ENCODE measurements at places on chromosomes 1 and 21.

DNA sequence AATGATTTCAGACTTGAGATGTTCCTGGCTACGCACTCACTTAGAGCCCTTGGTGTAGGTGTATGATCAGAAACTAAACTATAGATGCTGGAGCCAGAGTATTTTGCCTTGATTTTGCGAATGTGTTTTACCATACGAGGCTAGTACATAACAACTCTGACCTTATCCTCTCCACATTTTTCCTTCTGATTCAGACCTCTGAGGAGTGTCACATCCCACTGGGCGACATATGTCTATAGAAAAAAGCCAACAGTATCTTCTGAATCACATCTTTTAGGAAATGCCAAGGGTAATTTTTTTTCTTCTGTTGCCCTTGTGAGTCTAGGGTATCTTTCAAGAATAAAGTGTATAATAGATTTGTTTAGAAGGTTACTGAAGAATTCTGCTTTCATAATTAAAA is 49.6 kb downstream of the AK4 start:
- DNase-seq: no peak
- H3K4me1 ChIP-seq: no peaks in the 10 kb centered on the region
- no peak overlapping the region for H3K4me3 ChIP-seq
- H3K27ac ChIP-seq: no peak overlapping the region
- no peaks in the 10 kb centered on the region for H3K36me3 ChIP-seq
- no peaks in the 10 kb centered on the region for H3K27me3 ChIP-seq

GRCh38 chr1:99384021-99384420 is 119.7 kb downstream of the PLPPR4 start:
- H3K27me3 ChIP-seq: no peaks in the 10 kb centered on the region
- H3K27ac ChIP-seq: no peak overlapping the region
- DNase-seq: no peak
- H3K4me3 ChIP-seq: no peak overlapping the region

DNA sequence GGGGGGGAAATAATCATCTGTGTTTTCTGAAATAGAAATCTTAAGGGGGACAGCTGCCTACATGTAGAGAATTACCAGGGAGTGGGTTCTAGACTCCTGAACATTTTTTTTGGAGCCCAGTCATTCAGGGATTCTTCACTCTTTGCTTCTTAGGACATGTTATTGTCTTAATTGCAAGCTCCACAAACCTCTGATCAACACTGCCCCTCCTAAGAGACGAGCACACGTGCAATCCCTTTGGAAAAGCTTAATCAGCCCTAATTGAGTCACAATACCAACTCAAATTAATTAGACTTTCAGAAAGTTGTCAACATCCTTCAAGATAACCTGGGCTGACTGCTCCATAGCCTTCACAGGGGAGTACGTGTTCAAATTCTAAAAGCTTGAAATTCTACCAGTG is 21.4 kb downstream of the RGS8 start:
- no peak for DNase-seq
- no peak overlapping the region for H3K27ac ChIP-seq
- no peaks in the 10 kb centered on the region for H3K4me1 ChIP-seq
- no peak overlapping the region for H3K4me3 ChIP-seq
- H3K27me3 ChIP-seq: no peaks in the 10 kb centered on the region

DNA sequence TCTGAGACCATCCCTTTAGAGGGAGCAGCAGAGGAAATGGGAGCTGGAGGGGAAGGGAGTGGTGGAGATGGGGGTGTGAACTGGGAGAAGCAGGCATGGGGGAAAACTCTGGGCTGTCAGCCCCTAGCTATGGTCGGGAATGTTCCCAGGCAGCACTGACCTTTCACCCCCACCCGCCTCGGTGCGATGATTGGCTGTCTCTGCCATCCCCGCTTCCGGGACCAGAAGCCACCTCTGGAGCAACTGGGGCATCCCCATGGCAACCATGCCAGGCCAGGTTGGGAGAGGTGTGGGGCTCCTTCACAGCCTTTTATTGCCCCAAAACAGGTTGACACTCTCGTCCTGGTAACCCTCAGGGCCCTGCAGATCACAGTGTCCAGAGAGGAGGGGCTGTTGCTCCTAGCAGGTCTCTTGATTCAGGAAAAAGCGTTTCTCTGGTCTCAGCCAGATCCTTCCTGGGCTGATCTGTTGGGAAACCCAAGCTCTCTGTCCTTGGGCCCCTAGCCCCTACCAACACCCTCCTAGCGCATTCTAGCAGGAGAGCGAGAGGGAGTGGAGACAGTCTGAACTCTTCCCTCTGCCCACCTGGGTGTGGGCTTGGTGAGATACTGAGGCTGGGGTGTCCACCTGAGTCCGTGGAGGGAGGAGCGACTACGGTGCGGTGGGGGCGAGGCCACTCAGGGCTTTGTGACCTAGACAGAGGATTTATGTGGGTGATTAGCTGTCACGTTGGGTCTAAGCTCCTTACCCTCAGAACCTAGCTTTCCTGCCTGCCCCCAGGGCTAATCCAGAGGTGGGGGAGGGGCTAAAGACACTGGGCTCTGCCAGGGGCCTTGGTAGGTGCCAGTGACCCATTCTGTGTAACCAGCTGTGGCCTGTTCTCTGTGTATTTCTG is 12.2 kb upstream of the SLC6A9 start:
- DNase-seq: no peak
- H3K27me3 ChIP-seq: no peaks in the 10 kb centered on the region
- H3K27ac ChIP-seq: no peak overlapping the region
- H3K4me1 ChIP-seq: peaks cover 17% of the 10 kb centered on the region
- no peaks in the 10 kb centered on the region for H3K36me3 ChIP-seq

GRCh38 chr1:94553323-94553730 is 11.8 kb upstream of the F3 start:
- DNase-seq: no peak
- no peaks in the 10 kb centered on the region for H3K4me1 ChIP-seq
- H3K27ac ChIP-seq: no peak overlapping the region
- H3K36me3 ChIP-seq: no peaks in the 10 kb centered on the region

GRCh38 chr1:210003501-210003900 is 65.5 kb downstream of the SYT14 start:
- no peak for DNase-seq
- H3K4me1 ChIP-seq: no peaks in the 10 kb centered on the region
- no peaks in the 10 kb centered on the region for H3K36me3 ChIP-seq
- no peak overlapping the region for H3K4me3 ChIP-seq

DNA sequence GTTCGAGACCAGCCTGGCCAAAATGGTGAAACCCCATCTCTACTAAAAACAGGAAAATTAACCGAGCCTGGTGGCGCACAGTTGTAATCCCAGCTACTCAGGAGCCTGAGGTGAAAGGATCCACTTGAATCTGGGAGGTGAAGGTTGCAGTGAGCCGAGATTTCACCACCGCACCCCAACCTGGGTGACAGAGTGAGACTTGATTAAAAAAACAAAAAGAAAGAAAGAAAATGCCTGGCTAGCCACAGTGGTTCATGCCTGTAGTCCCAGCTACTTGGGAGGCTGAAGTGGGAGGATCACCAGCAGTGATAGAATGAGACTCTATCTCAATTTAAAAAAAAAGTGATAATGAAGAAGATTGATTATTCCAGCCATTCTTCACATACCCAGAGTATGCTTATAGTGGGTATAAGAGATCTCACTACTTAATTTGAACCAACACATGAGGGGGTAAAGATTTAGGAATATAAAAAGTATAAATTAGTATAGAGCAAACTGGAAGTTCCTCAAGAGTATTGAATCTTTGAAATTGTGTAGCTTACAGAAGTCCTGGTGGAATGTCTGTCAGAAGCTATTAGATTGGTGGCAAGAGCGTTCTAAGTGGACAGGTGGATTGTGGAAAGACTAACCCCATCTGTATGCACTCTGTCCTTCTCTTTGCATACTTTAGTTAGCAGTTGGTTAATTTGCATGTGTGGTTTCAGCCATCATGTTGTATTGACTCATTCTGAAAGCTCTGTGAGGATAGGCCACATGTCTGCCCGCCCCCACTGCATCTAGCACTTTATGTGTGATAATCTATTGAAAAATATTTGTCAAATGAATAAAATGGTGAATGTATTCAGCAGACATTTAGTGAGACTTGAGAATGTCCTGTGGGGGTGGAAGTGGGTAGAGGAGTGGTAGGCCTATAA is 25.0 kb downstream of the RLF start:
- no peaks in the 10 kb centered on the region for H3K27me3 ChIP-seq
- H3K36me3 ChIP-seq: no peaks in the 10 kb centered on the region
- peaks cover 2% of the 10 kb centered on the region for H3K4me1 ChIP-seq

- peaks cover 3% of the 10 kb centered on the region for H3K36me3 ChIP-seq
- peaks cover 16% of the 10 kb centered on the region for H3K4me1 ChIP-seq
- H3K27ac ChIP-seq: no peak overlapping the region
- peak; percentile 53 for DNase-seq
- no peak overlapping the region for H3K4me3 ChIP-seq
These were observed 8.0 kb downstream of the TENT5B start for GRCh38 chr1:27004471-27005165.

DNA sequence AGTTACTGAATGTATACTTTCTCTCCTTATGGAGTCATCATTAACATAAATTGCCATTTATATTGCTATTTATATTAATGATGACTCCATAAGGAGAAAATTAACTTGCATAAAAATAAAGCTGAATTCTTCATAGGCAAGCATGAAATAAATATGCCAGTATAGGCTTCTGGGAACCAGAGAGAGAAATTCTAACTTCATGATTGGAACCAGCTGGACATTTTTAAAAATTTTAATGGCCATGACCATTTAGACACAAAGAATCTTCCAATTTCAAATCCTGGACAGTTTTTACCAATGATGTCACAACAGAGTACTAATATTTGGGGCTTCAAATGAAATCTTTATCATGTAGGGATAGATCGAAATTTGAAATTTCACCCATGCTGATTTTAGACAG is 268.7 kb downstream of the PTGER3 start:
- no peaks in the 10 kb centered on the region for H3K4me1 ChIP-seq
- no peak for DNase-seq
- no peaks in the 10 kb centered on the region for H3K27me3 ChIP-seq
- H3K27ac ChIP-seq: no peak overlapping the region
- H3K36me3 ChIP-seq: no peaks in the 10 kb centered on the region

DNA sequence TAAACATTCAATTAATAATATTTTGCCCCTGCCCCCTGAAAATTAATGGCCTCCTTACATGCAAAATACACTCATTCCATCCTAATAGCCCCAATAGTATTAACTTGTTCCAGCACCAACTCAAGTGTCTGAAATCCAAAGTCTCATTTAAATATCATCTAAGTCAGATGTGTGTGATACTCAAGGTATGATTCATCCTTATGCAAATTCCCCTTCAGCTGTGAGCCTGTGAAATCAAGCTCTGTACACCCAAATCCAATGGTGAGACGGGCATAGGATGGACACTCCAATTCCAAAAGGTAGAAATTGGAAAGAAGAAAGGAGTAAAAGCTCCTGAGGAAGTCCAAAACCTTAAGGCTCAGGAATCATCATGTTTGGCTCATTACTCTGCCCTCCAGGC is 83.5 kb downstream of the HHAT start:
- H3K27me3 ChIP-seq: no peaks in the 10 kb centered on the region
- no peak overlapping the region for H3K27ac ChIP-seq
- H3K4me1 ChIP-seq: no peaks in the 10 kb centered on the region
- H3K36me3 ChIP-seq: no peaks in the 10 kb centered on the region
- no peak overlapping the region for H3K4me3 ChIP-seq

DNA sequence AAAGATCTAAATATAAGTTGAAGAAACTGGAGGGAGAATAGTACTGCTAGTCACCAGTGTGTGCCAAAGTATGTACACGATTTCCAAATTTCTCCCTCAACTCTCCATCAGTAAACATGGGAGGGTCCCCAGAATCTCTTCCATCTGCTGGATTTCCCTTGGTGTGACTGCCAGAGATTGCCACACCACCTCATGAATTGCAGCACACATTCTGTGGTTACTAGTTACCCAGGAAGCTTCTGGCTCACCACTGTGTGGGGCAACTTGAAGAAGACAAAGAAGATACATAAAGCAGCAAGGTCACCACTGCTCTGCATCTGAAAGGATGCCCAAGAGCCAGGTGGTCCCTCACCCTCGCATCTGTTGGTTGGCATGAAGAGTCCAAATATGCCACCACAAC is 191.7 kb upstream of the ESRRG start:
- H3K4me3 ChIP-seq: no peak overlapping the region
- H3K27ac ChIP-seq: no peak overlapping the region
- H3K36me3 ChIP-seq: no peaks in the 10 kb centered on the region
- no peaks in the 10 kb centered on the region for H3K4me1 ChIP-seq
- H3K27me3 ChIP-seq: no peaks in the 10 kb centered on the region

DNA sequence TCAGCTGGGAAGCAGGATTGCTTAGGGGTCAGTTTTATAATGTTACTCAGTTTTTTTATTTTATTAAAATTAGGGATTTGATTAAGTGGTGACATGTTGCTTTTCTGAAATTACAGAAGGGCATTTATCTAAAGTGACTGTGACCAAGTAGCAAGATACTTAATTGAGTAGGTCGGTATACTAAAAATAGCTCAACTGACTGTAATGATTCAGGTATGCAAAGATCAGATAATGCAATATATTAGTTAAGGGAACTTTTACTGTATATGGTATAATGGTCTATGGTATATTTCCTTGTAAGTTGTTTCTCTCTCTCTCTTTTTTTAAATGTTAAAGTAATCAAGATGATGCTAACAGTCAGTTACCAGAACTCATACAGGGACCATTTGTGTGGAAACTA is 26.2 kb downstream of the RLF start:
- no peak overlapping the region for H3K27ac ChIP-seq
- DNase-seq: no peak
- no peaks in the 10 kb centered on the region for H3K36me3 ChIP-seq
- peaks cover 2% of the 10 kb centered on the region for H3K4me1 ChIP-seq
- no peak overlapping the region for H3K4me3 ChIP-seq

- H3K4me3 ChIP-seq: no peak overlapping the region
- DNase-seq: no peak
- no peaks in the 10 kb centered on the region for H3K4me1 ChIP-seq
- H3K36me3 ChIP-seq: no peaks in the 10 kb centered on the region
These were observed 66.4 kb upstream of the RUNX3 start for GRCh38 chr1:24996456-24996855.

GRCh38 chr1:18407166-18408045 is 73.3 kb upstream of the KLHDC7A start:
- H3K36me3 ChIP-seq: no peaks in the 10 kb centered on the region
- no peaks in the 10 kb centered on the region for H3K27me3 ChIP-seq
- no peak overlapping the region for H3K4me3 ChIP-seq
- no peaks in the 10 kb centered on the region for H3K4me1 ChIP-seq
- DNase-seq: no peak

DNA sequence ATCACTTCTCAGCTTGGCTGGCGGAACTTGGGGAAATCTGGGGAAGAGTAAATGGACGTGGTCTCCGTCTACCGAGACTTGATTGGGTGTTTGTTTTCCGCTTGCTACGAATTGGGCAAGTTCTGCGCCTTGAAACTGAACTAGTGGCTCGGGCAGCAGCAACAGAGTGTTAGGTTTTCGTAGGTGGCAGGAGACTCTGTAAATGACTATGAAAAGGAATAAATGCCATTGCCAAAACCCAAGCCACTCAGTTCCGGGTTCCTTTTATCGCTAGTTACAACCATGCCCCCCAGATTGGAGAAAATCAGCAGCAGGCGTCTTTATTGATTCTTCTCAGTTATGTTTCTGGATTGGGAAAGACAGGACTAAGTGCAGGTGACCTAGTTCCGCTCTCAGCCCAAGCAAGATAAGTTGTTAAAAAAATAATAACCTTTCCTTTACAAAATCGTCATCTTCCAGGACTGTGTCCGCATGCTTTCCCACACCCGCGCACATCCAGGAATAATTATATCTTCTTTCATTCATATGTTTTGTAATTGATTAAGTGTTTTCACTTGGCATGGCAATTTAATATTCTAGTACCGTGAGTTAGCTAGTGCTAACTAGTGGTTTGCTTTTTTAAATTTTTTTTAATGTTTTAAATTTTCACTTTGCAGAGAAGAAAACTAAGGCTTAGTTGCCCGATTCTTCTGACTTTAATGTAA is 3.4 kb downstream of the LHX9 start:
- H3K4me1 ChIP-seq: peaks cover 2% of the 10 kb centered on the region
- H3K27ac ChIP-seq: no peak overlapping the region
- no peaks in the 10 kb centered on the region for H3K36me3 ChIP-seq
